Cerebellar nuclear complex (tissue), 1 donor: ENCODE measurements at places on chromosomes 6 and 20.

DNA sequence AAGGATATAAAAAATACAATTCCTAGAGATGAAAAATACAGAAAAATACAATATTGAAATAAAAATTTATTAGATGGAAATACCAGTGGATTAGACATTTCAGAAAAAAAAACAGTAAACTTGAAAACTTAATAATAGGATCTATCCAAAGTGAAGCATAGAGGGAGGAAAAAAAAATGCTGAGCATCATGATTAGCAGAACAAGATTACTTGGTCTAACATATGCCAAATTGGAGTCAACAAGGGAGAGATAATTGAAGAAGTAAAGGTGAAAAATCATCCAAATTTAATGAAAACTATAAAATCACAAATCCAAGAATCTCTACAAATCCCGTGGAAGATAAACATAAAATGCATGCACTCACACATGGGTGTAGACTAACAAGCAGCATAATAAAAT, 166.2 kb upstream of the BMP5 start:
- DNase-seq = no peak

GRCh38 chr6:113060664-113061063, 713.5 kb downstream of the RFPL4B start:
- DNase-seq = no peak

DNA sequence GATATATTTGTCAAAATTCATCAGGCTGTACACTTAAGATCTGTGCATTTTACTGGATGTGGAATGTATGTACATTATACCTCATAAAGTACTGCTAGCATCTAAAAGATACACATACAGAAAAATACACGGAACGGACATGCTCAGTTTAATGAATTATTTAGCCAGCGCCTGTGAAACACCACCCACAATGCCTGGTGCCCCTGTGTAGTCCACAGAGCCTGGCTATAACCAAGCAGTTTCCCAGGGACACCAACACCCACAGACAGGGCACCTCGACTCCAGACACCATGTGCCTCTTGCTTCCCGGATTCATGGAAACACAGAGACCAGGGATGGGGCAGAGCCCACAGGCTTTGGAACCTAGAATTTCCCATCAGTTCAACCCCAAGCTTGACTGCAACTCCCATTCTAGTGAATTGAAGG, 17.4 kb upstream of the ARMC12 start:
- DNase-seq = no peak

GRCh38 chr20:20344476-20344875, 23.4 kb upstream of the INSM1 start:
- DNase-seq = no peak

GRCh38 chr20:13259921-13260320, 38.8 kb downstream of the ISM1 start:
- DNase-seq = no peak

DNA sequence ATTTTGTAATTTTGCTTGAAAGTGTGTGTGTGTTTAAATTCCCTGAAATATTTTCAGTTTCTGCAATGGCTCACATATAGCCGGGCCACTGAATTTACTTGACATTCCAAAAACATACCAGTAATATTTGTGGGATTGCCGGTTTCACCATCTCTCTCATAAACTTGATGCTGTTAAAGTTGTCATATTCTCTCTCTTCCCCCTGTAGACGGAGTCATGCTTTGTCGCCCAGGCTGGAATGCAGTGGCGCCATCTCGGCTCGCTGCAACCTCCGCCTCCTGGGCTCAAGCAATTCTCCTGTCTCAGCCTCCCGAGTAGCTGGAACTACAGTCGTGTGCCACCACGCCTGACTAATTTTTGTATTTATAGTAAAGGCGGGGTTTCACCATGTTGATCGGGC, 122.1 kb downstream of the TIAM2 start:
- DNase-seq = no peak

DNA sequence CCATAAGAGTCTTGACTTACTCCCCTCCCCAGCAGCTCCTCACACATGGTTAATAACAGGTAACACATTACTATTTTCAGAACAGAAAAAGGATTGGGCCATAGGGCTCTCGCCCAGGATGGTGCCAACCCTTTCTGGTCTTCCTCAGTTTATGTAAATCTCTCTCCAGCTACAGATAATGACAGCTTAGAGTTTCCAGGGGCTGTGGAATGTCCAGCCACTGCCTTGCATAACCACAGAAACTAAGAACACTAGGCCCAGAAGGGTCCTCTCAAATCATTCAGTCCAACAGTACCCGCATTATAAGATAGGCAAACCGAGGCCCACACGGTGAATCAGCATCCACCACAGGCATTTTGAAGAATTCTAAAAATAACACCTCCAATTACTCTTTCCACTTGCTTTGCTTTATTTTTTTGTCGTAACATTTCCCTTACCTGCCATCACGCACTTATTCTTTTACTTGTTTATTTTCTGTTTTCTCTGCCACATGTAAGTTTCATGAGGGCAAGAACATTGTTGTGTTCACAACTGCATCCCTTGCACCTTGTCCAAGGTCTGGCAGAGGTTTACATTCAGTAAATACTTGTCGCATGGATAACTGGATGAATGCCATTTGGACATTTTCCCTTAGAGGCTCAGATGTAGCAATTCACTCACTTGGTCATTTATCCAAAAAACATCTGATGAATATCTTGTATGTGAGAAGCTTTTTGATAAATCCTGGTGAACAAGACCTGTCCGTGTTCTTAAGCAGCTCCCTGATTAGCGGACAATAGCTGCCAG, 6.4 kb upstream of the SDC4 start:
- DNase-seq = no peak

DNA sequence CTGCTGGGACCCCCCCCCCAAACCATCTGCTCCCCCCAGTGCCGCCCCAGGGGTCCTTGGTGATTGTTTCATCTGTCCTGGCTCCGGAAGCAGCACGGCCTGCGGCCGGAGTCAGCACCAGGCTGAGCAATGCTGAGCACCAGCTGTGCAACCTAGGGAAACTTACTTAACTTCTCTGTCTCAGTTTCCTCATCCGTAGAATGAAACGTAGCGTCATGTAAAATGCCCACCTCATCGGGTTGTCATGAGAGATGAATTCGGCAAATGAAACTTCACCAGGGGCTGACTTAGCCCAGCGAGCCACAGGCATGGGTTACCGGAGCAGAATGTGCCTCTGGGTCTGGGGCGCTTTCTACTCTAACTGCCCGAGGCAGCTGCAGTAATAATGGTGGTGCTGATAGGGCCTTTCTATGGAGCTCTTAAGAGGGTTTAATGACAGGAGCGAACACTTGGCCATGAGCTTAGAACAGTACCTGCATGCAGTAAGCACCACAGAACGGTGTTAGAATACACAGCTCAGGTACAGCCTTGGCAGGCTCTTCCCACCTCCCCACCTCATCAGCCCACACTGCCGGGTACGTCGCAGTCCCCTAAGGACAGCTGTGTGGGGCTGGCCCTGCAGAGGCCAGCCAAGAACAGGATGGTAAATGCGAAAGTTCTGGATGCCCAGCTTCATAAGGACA, 1.7 kb downstream of the THBS2 start:
- no peak for DNase-seq

- no peak for DNase-seq
These were observed 52.4 kb downstream of the RALY start for GRCh38 chr20:34045930-34046725.

DNA sequence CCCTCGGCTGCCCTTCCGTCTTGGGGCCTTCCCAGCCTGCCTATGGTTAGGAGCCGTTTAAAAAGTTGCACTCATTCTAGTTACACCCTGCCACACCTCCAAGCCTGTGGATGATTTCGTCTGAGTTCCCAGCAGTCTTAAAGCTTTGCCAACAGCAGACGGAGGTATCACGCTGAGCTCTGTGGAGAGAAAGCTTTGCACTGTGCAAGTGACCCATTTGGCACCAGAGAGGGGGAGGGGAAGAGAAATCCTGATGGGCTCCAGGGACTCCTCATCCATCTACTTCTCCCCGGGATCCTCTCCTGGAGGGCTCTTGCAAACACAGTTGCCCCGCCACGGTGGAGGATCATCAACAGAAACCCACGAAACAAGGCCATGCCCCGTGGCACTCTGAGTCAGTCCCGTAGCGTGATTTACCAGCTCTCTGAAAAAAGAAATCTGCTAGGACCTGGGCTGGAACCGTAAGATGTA, 98.8 kb upstream of the CITED2 start:
- DNase-seq = peak; percentile 38

DNA sequence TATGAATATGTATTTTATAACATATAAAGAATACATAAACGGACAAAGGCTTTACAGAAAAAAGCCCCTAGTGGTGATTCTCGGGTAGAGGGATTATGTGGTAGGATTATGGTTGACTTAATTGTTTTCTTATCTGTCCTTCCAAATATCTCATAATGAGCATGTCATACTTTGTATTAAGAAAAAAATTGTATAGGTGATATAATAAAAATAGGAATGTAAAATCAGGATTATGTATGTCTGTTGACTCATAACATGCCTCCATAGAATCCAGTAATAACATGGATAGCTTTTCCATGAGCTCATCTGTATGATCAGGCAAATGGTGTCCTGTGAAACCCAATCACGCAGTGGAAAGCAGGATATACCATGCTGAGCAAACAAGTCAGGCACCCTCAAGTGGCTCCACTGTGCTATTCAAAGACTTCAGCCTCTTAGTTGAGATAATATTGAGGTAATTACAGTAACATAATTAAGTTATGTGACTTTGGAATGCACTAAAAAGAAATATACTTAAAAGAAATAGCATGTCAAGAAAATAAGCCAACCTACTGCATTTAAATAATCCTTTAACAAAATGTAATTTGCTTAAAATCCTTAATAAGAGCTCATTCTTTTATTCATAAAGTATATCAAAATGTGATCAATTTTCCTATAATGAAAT, 39.6 kb upstream of the PRELID3B start:
- no peak for DNase-seq
